ENCODE measurements at places on chromosomes 2 and 18.

GRCh38 chr2:177000061-177000714 is 212.4 kb upstream of the HNRNPA3 start:
- DNase-seq, result no peak

- DNase-seq, result no peak
These were observed 322.8 kb upstream of the TANK start for GRCh38 chr2:160837416-160837815.

DNA sequence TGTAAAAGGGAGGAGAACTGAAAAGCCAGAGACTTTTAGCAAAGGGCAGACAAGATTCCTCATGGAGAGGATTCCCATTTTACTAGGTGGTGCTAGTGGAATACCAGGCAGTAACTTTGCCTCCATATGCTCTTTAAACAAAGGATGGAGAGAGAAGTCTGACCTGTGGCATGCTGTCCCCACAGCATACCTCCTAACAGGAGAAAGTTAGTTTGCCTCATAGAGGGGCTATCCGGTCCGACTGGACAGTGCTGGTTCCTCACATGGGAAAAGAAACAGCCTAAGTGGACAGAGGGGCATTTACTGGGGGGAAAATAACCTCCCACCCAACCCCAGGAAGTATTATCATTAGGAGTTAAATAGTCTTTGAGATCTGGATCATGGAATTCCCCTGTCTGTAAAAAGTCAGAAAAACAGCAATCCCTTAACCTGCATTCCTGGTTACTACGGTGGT is 31.6 kb upstream of the GMCL1 start:
- no peak for DNase-seq

DNA sequence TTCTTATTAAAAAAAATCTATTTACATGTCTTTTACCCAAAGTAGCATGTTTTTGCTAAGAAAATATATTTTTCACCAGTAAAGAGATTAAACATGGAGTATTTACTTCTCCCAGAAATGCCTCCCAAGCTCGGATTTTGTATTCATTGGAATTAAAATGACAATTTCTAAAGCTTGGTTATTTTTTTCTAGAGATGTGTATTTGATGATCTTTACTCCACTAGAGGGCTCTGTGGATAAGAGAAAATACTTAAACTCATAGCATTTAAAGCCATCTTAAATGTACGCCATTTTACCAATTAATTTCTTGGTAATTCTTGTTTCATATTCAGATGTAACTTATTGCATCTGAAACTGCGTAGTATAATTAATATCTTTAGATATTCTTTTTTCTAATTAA is 461.4 kb downstream of the GALR1 start:
- no peak for DNase-seq

GRCh38 chr2:221309892-221310583 is 262.1 kb downstream of the EPHA4 start:
- DNase-seq, result no peak

DNA sequence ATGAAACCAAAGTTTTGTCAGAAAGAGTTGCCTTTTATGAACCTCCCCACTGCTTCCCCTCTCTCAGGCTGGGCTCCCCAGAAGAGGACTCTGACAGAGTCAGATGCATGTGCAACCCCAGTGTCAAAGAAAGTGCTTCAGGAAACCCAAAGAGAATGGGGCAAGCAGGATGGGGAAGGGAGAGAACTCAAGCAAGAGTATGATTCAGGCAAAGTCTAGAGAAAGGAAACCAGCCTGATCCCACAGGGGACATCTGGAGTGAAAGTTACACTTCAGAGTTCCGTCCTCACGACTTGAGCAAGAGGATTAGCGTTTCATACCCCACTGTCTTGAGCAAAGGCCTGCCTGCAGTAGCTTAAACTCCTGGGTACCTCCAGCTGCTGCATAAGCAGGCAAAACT is 51.8 kb upstream of the EPC2 start:
- no peak for DNase-seq

DNA sequence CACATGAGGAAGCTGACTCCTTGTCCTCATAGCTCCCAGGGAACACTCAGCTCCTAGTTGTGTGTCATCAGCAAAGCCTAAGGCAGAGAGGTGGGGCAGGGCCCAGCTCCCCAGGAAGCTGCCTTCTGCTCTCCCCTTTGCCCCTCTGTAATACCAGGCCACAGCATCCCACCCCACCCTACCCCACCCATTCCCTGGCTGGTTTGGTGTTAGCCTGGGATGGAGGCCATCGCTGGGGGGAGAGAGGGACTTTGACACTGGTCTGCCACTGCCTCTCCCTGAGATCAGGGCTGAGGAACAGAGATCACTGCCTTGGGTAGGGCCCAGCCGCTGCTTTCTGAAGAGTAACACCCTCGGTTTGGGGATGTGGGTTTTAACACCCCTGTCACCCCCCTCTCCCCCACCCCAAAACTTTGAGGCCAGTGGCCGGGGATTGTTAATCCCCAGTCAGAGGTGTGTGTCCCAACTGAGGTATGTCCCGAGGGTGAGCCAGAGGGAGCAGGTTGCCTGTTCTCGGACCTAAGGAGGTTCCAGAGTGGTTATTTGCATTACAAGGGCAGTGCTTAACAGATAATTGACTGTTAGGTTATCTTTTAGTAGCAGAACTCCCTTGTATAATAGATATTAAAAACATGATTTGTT is 41.4 kb downstream of the TET3 start:
- no peak for DNase-seq

- DNase-seq, result no peak
These were observed 138.6 kb upstream of the RGPD4 start for GRCh38 chr2:107688135-107688534.

GRCh38 chr2:235793163-235793752 is 299.4 kb downstream of the AGAP1 start:
- no peak for DNase-seq

DNA sequence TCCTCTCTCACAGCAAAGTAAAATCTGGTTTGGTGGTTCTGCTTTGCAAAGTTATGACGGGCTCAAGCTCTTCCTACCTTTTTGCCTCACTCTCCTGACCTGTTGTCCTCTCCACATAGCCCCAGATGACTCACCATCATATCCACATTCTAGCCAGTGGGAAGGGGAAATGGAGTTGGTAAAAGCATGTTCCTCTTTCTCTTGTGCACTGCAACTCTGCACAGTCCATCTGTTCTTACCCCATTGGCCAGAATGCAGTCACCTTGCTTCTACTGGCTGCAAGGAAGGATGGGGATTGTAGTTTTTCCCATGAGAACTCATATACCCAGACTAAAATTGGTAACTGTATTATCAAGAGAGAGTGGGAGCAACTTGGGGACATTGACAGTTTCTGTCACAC is 50.4 kb upstream of the SMIM21 start:
- no peak for DNase-seq

- DNase-seq, result no peak
These were observed 14.2 kb downstream of the TET3 start for GRCh38 chr2:73998933-73999332.

DNA sequence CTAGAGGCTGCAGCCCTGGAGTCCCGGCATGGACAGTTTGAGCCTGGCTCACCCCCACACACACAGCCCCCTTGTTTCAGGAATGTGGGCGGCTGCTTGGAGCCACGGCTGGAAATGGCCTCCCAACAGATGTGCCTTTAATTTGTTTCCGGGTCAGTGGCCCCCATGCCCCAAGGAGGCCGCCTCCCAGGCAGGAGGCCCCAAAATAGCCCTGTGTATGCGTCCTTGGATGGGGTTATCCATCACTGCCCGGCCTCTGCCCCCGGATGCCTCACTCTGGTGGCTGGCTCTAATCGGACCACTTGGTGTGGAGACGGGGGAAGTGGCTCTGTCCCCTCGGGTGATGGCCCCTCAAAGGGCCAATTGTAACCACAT is 151.9 kb upstream of the MYCN start:
- no peak for DNase-seq

DNA sequence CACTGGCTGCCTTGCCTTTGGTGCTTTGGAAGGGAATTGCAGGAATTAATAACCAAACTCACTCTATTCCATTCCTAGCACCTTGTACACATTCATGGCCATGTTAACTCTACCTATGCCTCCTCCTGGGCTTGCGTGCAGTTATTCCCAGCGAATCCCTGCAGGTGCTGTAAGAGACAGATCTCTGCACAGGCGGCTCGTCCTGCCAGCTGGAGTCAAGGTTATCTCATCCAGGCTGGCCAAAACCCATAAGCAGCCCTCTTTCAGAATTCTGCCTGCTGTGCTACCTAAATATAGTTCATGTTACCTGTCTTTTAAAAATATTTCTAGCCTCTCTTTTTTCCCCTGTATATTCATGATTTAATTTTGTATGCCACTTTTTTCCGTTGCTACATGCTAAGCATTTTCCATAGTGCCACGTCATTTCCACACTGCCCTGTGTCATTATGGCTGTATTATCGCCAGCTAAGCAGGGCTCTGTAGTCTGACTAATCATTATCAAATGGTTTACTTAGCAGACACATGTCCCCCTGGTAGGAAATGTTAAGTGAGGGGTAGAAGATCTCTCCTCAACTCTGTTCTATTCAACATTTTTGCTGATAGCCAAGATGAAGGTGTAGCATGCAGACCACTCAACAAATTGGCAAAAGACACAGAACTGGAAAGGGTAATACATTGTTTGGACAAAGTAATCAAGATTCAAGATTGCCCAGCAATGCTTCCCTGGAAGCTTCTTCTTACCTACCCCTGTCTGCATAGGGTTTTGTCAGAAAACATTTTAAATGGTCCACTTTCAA is 79.7 kb upstream of the TAF1B start:
- DNase-seq, result no peak

- DNase-seq, result no peak
These were observed 334.1 kb upstream of the FAM98A start for GRCh38 chr2:33933203-33933602.

DNA sequence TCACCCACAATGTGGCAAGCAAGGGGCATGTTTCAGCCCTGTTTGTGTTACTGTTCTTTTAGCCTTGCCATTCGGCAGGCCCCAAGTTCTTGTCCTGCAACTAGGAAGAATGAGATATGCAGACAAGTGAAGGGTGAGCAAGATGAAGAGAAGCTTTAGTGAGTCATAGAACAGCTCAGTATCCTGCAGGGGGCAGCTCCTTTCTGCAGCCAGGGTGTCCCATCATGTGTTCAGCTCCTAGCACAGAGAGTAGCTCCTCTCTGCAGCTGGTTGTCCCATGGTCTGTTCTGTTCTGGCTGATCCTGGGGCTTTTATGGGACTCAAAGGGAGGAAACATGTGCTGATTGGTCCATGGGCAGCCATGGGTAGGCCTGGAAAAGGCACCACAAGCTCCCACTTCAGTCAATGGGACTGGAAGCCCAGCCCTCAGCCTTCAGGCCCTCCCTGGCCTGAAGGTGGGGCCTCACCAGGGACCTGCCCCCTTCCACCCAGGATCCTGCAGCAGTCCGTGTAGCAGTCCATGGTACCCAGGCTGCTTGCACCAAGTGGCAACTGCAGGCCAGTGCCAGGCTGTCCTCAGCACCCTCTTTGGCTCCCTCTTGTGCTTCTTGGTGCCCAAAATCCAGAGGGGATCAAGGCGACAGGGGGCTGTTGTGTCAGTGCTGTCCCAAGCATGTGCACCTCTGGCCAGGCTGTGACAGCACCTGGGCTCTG is 326.4 kb downstream of the NR4A2 start:
- DNase-seq, result no peak

DNA sequence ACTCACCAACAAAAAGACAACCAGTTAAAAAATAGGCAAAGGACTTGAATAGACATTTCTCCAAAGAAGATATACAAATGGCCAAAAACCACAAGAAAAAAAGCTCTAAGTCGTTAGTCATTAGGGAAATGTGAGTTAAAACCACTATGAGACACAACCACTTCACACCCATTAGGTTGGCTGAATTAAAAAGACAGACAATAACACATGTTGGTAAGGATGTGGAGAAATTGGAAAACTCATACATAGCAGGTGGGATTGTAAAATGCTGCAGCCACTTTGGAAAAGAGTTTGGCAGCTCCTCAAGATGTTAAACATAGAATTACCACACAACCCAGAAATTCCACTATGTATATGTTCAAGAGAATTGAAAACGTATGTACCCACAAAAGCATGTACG is 117.6 kb upstream of the SPATS2L start:
- no peak for DNase-seq

GRCh38 chr2:136051725-136052048 is 66.3 kb upstream of the DARS1 start:
- no peak for DNase-seq

DNA sequence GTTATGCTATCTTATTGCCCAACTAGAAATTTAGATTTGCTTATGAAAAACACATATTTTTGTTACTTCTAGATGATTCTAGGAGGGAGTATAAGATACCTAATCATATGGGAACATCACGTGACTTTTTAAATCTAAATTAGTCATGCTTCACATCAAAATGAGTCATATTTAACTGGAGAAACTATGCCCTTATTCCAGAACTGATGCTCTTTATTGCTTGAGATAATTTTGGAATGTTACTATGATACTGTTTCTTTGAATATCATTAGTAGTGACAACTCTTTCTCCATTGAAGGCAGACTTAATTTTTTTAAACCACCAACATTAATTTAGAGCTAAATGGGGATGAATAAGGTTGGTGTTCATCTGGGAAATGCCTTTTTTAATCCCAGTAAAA is 19.9 kb upstream of the ELAC1 start:
- DNase-seq, result no peak

GRCh38 chr2:44954889-44955592 is 13.5 kb downstream of the SIX3 start:
- DNase-seq, result no peak

- no peak for DNase-seq
These were observed 41.3 kb downstream of the ATF2 start for GRCh38 chr2:175126661-175127060.

GRCh38 chr2:132636346-132636745 is 33.7 kb downstream of the LYPD1 start:
- no peak for DNase-seq

DNA sequence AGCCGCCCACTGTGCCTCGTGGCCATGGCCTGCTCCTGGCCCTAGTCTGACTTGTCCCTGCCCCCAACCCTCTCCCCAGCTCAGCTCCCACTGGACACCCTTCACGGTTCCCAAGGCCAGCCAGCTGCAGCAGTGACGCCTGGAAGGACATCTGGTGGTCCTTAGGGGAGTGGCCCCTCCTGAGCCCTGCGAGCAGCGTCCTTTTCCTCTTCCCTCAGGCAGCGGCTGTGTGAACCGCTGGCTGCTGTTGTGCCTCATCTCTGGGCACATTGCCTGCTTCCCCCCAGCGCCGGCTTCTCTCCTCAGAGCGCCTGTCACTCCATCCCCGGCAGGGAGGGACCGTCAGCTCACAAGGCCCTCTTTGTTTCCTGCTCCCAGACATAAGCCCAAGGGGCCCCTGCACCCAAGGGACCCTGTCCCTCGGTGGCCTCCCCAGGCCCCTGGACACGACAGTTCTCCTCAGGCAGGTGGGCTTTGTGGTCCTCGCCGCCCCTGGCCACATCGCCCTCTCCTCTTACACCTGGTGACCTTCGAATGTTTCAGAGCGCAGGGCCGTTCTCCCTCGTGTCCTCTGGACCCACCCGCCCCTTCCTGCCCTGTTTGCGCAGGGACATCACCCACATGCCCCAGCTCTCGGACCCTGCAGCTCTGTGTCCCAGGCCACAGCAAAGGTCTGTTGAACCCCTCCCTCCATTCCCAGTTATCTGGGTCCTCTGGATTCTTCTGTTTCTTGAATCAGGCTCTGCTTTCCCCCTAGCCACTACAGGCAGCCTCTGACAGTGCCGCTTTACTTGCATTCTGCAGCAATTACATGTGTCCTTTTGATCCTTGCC is 35.8 kb downstream of the ANO7 start:
- DNase-seq, result no peak

All from uterus (tissue), 4 donors.